ENCODE measurements at places on chromosomes 6 and 20.

GRCh38 chr20:3405696-3406358, 1.6 kb downstream of the DNAAF9 start:
- no peak for DNase-seq

- no peak for DNase-seq
Measured at GRCh38 chr20:48382304-48382703, 445.5 kb downstream of the PREX1 start.

DNA sequence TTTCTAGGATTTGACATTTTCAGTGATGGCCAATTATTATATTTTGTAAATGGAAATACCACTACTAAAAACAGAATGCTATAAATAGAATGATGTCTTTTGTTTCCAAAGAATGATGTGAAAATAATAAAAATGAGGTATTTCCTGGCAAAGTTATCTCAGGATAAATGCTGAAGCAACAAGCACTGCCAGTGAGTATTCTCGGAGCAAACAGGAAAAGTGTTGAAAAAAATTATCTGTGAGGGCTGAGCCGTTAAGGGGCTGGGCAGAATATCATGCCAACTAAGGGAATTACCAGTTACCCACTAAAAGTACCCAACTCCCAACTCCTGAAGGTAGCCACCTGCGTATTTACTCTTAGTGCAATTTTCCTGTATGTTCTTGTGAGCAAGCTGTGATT, 23.6 kb upstream of the SCAF8 start:
- no peak for DNase-seq

DNA sequence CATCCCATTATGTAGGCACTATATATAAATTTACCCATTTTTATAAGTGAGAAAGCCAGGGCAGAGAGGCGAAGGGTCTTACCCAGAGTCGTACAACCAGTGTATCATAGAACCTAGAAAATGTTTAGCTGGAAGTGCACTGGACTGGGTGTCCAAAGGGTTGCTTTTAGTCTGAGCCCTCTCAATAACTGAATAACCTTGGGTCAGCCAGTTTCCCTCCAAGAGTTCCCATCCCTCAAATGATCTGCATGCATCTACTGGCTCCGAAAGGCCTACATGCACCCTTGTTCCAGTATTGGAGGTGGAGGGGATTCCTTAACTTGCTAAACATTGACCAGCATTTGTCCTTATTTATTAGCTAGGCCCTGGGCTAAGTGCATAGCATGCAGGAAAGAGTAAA, 3.8 kb downstream of the SNPH start:
- no peak for DNase-seq

GRCh38 chr6:123580331-123580730, 56.4 kb downstream of the TRDN start:
- no peak for DNase-seq

- DNase-seq: no peak
Measured at GRCh38 chr20:33676652-33677645, 2.7 kb upstream of the NECAB3 start.

- DNase-seq: no peak
Measured at GRCh38 chr6:138492113-138492512, 7.2 kb downstream of the NHSL1 start.

GRCh38 chr6:169639653-169640278, 62.1 kb downstream of the WDR27 start:
- no peak for DNase-seq

GRCh38 chr6:25431306-25431974, 152.3 kb downstream of the CARMIL1 start:
- DNase-seq: no peak

DNA sequence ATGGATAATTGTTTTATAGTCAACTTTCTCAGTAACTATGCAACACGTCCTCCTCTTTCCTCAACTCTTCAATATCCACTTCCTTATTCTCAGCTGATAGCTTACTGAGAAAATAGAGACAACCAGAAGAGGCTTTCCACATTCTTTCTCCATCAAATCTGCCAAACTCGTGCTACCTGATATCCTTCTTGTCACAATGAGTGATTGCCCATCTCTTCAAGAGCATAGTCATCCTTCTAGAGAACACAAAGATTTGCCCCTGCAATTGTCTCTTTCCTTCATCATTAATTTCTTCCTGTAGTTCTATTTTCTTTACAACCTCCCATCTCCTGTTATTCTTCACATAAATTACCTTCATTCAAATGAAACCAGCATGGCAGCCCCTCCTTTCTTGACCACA, 75.9 kb upstream of the RGS17 start:
- no peak for DNase-seq
